GM18507 (cell line): ENCODE measurements at places on chromosomes 5 and 9.

DNA sequence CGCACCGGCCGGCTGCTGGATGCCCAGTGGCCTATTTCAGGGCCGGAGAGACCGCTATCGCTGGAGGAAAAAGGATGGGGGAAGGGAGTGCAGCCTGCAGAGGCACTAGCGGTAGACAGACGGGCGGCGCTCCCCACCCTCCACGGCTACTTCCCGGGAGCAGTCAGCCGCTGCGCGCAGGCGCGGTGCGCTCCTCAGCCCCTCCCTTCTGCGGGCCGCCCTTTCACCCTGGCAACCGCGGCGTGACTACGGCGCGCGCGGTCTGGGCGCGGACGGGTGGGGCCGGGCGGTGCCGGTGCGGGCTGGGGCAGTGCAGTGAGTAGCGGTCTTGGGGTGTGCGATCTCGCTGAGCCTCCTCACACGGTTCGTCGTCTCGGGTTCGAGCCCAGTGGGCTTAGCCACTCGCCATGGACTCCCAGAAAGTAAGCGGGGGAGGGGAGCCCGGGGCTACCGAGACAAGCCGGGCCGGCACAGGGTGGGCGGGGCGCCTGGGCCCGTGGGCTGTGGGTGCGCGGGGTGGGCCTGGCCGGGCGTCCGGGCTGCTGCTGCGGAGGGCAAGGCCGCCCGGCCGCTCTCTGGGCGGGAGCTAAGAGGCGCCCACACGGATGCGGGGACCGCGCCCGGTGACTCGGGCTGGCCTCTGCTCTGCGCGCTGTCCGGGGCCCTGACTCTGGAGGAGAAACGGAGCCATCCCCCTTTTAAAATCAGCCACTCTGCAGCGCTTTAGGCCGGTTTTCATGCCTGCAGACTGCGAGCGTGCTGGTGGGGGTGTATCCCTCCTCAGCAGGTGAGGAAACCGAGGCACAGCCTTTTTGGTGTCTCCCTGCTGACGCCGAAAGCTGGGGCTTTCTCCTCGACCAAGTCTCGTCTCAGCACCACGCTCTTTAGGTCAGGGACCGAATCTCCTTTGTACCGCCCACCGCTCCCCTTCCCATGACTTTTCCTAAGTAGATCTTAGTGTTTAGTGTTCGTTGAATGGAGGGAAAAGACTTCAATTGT, at the start of gene FSD1L:
Gene FSD1L (plus strand): TSS at position 221 of the 999 bp plus-strand sequence. CDS start 187 bp downstream, at position 408.
- DNase-seq = peak; percentile 88

DNA sequence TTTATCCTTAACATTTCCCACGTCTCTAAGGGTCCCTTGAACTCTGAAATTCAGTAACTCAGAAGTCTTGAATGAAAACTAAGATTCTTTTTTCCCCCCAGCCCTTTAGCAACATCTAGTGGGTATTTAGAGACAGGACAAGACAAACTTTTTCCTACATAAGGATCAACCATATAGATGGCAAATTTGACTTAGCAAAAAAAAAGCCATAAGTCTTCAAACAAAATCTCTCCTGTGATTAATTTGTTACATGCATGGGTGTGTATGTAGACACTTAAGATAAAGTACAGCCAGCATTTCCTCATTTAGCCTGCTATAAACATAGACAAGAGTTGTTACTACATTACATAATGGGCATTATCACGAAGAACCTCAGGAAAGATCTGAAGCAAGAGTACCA, 29.1 kb upstream of the ANKRD31 start:
- DNase-seq = no peak

- no peak for DNase-seq
Observed at GRCh38 chr9:4519604-4520003, 29.3 kb downstream of the SLC1A1 start.

DNA sequence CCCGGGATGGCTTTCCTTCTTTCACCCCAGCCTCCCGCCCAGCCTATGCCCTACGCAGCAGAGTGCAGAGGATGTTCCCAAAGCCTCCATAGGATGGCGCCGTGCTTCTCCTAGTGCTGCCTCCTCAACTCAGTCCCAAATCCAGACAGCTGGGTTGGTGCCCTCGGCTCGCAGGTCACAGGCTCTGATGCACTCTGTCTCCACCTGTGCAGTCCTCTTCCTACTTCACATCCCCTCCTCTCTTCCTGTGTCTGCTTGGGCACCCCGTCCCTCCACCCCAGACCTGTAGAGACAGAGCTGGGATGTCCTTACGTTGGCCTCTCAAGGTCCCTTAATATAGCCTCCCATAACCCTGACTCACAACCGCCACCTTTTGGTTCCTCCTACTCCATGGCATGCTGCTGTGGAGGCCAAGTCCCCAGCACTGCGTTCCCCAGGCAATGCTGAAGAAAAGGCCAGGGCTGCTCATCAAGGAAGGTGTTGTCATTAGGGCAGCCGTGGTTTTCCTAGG, 314.4 kb downstream of the GADD45G start:
- DNase-seq = no peak

DNA sequence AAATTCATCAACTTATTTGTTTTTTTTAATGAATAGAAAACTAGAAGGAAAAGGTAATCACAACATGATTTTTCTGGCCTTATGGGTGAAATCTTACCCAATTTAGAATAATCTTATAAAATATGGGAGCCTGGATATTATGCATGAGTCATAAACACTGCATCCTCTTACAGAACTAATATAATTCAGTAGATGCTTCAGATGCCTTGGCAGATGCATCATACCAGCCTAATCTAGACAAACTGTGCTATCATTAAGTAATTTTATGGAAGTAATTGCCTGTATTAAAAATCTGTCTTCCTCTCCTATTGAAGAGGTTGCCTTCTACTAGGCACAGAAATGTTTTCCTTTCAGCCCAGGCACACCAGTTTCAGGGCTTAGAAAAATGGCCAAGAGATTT, 2384.6 kb upstream of the WWC1 start:
- no peak for DNase-seq

- no peak for DNase-seq
Observed at GRCh38 chr5:2529371-2530092, 221.9 kb downstream of the IRX2 start.

- DNase-seq = no peak
Observed at GRCh38 chr5:32051796-32052195, 122.3 kb downstream of the GOLPH3 start.

DNA sequence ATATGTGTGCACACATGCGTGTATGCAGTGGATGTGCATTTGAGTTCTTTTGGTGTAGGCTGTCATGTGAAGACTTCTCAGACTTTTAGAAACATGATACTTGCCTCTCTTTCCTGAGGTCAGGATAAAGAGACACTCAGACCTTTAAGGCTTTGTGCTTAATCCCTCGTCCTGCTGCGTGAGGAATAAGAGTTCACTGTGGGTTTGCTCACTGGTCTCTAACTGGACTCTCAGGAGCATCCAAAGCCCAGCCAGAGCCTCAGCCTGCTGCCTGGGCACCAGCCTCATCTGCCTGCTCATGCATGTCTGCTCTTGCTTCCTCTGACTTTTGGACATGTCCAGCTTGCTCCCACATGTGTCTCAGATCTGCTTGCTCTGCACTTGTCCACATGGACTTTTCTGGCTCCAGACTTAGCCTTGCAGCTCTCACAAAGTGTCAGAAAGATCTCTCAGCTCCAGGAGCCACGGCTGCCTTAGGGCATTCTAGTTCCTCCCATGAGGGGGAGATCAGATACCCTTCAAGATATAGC, 65.1 kb upstream of the ZNF366 start:
- no peak for DNase-seq

- DNase-seq = no peak
Observed at GRCh38 chr5:7347377-7347776, 48.6 kb upstream of the ADCY2 start.

DNA sequence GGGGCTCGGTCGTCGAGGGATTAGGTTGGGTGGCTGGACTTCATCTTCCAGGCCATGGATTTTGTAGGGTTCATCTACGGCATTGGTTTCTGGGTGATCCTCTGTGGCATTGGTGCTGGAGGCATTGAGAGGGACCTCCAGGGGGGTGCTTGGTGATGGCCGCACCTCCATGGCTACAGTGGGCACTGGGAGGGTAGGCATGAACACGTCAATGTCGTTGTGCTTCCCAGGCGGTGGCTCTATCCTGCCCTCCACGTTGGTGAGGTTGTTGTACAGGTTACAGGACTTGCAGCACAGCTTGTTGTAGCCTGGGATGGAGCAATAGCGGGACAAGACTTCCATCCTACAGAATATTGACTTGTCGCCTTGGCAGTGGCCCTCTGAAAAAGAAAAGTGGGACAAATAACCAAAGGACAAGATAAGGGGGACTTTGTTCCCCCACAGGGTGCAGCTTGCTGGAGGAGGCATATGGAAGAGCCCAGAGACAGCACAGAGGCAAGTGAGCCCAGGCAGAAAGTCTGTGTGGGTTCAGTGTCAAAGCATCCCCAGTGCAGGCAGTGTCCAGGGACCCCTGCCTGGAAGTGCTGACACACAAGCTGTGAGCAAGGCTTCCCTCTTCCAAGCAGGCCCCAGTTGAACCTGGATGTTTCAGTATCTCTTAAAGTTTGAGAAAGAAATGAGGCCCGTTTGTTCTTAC, 53.9 kb downstream of the ZNF354C start:
- no peak for DNase-seq

DNA sequence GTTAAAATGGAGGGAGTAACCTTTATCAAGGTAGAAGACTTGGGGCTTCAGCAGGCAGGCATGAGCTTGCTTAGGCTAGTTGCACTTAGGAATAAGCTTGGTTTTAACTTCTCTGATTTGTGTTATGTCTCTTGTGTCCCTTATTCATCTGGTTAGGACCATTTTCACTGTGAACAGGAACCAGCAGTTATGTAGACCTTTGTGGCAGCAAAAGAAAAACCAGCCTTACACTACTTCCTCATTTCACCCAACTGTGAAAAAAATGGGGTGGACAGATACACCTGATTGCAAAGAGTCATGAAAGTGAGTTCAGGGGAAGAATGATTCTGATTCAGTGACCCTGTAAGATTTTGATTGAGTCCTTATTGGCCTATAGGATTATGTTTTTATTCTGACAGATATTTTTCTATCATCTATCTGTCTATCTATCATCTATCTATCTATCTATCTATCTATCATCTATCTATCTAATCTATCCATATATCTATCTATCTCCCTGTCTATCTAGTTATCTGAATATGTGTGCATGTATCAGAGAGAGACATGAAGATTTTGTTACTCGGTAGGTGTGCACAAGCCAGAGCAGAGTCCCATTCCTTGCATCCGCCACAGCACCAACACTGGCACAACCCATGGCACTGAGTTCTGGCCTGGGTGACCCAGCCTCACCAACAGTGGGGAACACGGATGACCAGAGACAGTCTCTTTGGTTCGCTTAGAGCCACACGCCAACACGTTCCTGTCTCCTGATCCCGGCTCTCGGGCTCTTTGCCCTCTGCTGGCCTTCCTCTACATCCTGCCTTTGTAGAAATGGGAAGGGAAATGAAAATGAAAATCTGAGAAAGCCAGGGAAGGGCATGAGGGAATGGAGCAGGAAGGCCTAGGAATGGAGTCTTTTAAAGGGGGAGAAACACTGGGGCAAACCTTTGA, 1.3 kb upstream of the ZNF366 start:
- peak; percentile 62 for DNase-seq

DNA sequence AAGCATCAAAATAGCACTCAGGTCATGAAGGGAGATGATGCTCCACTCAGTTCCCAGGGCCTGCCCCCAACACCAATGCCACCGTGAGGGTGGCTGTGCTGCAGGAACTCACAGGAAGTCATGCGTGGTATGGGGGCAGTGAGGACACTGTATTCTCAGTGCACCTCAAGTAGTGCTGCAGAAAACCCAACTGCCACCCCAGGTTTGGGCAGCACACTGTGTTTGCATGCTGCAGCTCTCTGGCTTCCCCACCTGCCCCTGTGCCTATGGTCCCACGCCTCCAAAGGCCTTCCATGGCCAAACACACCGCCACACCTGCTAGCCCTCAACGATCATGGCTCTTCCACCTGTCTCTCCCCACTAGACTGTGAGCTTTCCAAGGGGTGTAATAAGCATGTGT, 14.3 kb downstream of the LHFPL2 start:
- DNase-seq = no peak

DNA sequence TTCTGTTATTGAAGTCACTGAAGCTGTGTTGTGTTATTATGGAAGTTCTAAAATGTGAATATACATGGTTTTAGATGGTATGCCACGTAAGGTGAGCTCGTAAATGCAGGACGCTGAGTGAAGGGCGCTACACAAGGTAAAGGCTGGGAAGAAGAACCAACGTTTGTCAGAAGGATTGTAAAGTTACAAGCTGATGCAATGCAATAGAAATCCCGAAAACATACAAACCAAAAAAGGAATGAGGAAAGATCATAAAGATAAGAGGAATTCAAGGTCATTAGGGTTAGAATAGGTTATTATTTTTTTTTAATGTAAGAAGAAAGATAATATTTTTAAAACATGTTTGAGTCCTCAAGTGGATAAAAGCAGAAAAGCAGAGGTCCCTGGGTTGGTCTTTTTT, 538.6 kb downstream of the CDH12 start:
- no peak for DNase-seq

DNA sequence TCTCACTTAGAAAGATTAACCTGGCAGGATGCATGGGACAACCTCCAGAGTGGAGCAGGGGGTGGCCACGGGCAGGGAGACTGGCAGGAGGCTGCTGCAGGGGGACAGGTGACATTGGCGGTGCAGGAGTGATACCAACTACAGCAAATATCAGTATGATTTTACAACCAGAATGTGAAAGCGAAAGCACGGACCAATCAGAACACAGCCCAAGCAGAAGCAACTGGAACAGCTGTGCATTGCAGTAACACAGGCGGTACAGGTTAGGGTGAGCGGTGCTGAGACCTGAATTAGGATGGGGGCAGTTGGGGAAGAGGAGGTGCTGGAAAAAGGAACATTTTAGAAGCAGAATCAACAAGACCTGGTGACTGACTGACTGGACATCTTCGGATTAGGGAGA, 29.3 kb downstream of the POLR1E start:
- DNase-seq = no peak

DNA sequence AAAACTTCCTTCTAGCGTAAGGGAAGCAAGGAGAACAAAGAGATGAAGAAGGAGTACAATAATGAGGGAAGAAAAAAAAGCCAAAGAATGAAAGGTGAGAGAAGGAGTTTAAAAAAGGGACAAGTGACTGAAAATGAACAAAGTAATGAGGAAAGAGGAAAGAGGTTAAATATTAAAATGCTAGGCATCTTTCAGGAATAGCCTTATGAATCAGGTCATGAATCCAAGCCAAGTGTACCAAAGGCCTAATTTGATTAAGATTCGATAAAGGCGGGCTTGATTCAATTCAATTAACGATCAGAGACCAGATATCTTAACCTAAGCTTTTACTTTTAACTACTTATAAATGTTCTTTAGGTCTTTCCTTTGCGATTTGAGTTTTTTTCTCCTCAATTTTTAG, 141.8 kb upstream of the GNA14 start:
- no peak for DNase-seq

DNA sequence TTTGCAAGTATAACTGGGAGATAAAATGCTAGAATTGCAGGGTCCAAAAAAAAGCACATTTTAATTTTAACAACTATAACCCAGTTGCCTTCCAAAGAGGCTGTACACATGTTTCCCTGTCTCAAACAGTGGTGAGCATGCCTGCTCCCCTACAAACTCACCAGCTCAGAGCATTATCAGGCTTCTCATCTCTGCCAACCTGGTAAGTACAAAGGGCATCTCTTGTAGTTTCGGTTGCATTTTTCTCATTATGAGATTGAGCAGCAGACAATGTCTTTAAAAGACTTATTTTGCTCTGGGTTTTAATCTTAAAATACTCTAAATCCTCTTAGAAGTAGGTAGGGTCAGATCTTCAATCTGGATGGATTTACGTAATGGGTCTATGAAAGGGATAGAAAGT, 107.1 kb upstream of the MSX2 start:
- no peak for DNase-seq
